ENCODE measurements at places on chromosomes 6 and 20.

GRCh38 chr6:147159536-147160374, 44.5 kb upstream of the STXBP5 start:
- no peak for DNase-seq

DNA sequence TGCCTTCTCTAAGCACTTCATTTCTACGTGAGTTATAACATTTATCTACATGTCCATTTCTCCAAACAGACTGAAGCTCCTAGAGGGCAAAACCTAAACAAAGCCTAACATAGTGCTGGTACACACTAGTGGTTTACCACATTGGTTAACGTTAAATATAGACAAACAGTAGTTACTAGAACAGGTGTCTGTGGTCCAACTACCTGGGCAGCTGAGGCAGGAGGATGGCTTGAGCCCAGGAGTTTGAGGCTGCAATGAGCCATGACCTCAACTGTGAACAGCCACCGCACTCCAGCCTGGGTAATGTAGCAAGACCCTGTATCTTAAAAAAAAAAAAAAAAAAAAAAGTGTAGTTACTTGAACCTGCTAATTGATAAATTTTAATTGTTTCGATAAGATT, 26.5 kb downstream of the PTPRK start:
- no peak for DNase-seq

- no peak for DNase-seq
Observed at GRCh38 chr6:11598687-11599086, 61.1 kb downstream of the TMEM170B start.

DNA sequence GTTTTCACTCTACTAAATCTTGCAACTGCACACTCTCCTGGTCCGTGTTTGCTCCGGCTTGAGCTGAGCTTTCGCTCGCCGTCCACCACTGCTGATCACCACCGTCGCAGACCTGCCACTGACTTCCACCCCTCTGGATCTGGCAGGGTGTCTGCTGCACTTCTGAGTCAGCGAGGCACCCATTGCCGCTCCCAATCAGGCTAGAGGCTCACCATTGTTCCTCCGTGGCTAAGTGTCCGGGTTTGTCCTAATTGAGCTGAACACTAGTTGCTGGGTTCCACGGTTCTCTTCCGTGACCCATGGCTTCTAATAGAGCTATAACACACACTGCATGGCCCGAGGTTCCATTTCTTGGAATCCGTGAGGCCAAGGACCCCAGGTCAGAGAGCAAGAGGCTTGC, 98.6 kb upstream of the GPR6 start:
- DNase-seq, result no peak

DNA sequence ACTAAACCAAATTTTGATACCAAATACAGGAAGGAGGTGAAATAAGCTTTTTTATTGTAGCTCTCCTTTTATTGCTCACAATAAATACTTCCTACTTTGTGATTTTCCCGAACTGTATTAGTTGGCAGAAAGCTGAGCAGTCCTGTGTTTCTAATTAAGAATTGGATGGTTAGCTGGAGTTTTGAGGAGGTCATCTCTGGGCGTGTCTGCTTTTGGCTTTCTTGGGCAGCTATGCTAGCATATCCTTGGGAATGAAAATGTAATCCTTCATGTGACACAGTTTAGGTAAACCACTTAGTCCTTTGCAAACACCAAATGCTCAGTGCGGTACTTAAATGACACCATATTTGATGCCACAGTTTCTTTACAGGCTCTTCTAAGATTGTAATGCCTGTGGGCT, 67.5 kb downstream of the MTHFD1L start:
- DNase-seq, result no peak

DNA sequence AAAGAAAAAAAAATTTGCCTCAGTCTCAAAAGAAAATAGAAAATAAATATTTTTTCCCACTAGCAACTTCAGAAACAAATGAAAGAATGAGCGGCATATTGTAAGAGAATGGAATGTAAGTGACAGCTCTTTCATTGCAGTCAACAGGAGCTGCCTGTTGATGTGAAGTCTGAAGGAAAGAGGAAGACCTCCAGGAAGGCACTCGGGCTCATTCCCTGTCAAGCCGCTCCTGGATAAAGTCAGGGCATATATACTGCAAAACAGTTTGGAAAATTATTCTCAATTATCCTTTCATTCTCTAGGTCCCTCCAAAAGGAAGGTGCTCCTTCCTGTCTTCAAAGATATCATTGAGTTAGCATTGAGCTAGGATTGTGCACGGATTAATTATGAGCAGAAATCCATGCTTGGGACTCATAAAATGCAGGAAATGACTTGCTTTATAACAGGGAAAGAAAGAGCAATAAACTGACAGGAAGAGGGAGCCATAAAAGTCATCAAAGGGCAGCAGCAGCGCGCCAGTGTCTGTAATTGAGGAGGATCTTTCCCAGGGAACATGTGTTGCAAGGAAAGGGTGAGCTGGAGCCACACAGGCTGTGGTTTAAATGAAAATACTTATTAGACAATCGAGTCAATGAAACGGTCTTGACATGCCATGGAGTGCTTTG, 218.2 kb downstream of the C6orf118 start:
- no peak for DNase-seq

DNA sequence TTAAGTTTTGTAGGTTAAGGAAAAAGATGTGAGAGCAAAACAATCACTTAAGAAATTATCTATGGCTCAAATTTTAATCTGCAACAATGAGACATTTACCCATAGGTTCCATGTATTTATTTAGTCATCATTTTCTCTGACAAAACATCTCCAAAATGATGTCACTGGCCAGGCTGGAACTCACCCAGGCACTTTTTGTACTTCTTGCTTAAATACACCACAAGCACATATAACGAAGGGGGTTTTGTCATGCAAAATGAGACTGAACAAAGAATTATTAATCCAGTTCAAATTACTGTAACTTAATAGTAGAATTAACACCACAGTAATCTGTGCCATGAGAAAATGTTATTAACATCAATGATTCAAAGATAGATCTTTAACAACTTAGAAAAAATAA, 200.5 kb downstream of the PTPRK start:
- no peak for DNase-seq

DNA sequence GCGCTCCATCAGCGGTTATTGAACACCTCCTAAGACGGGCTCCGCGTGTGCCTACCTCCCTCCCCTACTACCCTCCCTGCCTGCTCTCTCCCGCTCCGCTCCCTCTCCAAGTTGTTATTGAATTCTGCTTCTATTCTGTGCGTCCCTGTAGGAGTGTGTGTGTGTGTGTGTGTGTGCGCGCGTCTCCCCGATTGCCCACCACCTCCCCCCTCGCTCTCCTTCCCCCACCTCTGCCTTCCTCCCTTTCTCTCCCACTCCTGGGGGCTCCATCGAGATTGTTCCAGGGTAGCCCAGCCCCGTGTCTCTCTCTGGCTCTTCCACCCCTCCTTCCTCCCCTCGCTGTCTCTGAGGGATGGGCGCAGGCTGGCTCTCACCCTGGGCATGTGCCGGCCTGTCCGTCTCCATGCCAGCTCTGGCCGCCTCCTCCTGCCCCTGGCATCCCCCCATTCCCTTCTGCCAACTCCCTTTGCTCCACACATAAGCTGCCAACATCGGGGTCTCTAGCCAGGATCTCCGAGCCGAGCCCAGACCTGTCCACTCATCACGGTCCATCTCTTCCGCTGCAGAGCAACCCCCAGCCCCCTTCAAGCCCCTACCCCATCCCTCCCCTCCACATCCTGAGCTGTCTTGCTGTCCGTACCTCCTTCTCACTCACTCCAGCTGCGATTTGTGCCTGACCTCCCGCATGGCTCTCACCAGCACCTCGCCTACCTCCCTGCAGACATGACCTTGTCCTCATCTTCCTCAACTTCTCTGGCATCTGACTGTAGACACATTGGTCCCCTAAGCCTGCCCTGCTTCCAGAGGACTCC, 68.5 kb downstream of the SRC start:
- DNase-seq, result no peak

DNA sequence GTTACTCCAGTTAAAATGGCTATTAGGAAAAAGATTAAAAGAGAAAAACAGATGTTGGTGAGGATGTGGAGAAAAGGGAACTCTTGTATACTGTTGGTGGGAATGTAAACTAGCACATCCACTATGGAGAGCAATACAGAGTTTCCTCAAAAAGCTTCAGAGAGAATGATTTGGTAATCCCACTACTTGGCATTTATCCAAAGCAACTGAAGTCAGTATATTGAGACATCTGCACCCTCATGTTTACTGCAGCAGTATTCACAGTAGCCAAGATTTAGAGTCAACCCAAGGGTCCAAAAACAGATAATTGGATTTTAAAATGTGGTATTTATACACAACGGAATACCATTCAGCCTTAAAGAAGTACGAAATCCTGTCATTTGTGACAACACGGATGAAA, 469.5 kb downstream of the QKI start:
- no peak for DNase-seq

GRCh38 chr6:141675957-141676356, 456.8 kb upstream of the GJE1 start:
- no peak for DNase-seq

DNA sequence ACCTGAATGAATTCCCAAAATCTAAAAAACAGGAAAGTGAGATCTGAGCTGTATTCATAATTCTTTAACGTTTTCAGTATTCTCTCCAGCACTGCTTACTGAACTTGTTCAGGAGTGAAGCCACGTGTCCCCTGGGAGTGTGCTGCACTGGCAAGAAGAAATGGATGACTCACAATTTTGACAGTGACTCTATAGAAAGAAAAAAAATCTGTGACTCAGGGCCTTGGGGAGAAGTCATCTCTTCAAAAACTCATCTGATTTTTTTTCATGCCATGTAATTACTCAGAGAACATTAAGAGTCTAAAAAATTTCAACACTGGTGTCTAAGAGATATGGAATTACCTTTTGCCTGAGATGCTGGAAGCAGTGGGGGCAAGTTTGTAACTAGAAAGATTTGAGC, 39.7 kb downstream of the ANKEF1 start:
- DNase-seq, result no peak

- DNase-seq, result no peak
Observed at GRCh38 chr20:5488823-5489222, 172.1 kb upstream of the PROKR2 start.

DNA sequence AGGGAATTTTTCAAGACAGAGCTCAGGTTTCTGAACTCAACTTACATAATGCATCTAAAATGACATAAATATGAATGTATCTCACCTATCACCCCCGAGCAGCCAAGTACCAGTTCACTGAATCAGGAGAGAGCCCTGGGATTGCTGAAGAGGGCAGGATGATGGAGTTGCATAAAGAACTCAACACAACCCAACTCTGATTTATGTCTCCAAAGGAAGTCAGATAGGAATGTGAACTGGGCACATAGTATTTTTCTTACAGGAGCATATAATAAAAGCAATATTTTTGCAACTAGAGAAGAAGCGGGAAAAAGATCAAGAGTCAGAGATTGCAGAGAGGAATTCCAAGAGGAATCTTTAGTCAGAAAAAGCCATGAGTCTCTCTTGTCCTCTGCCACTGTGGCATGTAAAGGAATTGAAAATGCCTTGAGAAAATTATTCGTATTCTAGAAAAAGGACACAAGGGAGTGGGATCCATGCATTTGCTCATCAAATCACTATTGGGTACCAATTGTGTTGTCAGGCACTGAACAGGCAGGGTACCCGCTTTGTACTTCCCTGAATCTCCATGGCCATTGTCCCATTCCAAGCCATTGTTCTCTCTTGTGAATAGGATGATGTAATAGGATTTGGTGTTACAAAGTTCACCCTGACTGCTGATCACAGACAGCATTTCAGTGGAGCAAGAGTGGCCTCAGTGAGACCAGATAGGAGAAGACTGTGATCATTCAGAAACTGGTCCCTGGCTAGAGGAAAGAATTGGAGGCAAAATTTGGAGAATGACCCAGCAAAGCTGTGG, 16.3 kb downstream of the RIN2 start:
- no peak for DNase-seq

GRCh38 chr20:62634330-62634967, 7.9 kb upstream of the SLCO4A1 start:
- DNase-seq, result no peak

GRCh38 chr6:53325785-53326184, 23.0 kb downstream of the ELOVL5 start:
- no peak for DNase-seq

DNA sequence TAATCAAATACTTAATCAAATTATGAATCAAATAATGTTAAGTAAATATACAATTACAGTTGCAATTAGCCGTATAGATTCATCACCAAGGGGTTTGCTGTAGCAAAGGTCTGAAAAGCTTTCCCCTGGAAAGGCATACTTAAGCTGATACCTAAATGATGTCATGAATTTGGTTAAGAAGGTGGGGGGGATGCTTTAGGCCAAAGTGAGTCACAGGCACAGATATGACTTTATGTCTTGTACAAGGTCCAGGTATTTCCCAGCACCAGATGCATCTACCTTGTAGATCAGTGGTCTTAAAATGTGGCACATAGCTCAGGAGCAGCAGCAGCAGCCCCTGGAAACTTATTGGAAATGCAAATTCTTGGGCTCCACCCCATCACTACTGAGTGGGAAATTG, 557.3 kb upstream of the CDH4 start:
- no peak for DNase-seq

DNA sequence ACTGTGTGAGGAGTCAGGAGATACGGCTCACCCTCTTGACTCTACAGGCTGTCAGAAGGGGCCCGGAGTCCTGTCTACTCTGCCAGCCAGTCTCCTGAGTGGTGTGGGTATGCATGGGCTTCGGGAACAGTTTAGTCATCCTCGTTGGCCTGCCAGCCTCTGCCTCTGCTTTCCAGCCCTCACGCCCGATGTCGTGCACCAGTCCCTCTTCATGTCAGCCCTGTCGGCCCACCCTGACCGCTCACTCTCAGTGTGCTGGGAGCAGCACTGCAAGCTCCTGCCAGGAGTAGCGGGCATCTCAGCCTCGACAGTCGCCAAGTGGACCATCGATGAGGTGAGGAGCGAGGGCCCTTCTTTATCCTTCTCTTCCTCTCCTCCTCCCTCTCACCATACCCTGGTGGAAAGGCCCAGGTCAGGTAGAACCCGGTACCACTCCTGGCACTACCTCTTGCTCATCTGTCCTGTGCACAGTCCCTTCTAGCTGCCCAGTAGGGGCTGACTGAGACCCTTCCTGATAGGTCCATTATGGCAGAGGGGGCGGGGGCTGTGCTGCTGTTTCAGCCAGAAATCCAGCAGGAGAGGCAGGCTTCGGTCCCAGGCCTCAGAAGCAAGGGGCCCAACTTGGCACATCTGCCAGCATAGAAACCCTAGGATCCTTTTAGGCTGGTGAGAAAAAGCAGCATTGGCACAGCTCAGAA, 18.7 kb upstream of the SGK2 start:
- no peak for DNase-seq

- DNase-seq, result peak; percentile 41
Observed at GRCh38 chr6:89494131-89494793, 61.3 kb downstream of the ANKRD6 start.

GRCh38 chr6:126199466-126199865, 140.4 kb upstream of the CENPW start:
- no peak for DNase-seq

GRCh38 chr6:167444602-167445346, 119.9 kb downstream of the TTLL2 start:
- no peak for DNase-seq

- no peak for DNase-seq
Observed at GRCh38 chr20:5156675-5157448, 30.1 kb downstream of the CDS2 start.

GRCh38 chr6:106820412-106820852, 154.1 kb downstream of the CD24 start:
- no peak for DNase-seq

GRCh38 chr20:14817101-14817500, 479.7 kb upstream of the FLRT3 start:
- no peak for DNase-seq

- DNase-seq, result no peak
Observed at GRCh38 chr6:16168858-16169257, 40.0 kb downstream of the MYLIP start.

Measured in H9 (cell line).